ENCODE measurements at places on chromosomes 16 and 17. TPM values are rescaled to one million over a fixed set of nuclear protein-coding genes. Genes with fewer than 3 reads are reported as not detected.

SLC5A10 gene
- not detected for total RNA-seq

- DNase-seq = no peak
Observed at GRCh38 chr16:29653471-29653870, 9.6 kb upstream of the SPN start.

DNA sequence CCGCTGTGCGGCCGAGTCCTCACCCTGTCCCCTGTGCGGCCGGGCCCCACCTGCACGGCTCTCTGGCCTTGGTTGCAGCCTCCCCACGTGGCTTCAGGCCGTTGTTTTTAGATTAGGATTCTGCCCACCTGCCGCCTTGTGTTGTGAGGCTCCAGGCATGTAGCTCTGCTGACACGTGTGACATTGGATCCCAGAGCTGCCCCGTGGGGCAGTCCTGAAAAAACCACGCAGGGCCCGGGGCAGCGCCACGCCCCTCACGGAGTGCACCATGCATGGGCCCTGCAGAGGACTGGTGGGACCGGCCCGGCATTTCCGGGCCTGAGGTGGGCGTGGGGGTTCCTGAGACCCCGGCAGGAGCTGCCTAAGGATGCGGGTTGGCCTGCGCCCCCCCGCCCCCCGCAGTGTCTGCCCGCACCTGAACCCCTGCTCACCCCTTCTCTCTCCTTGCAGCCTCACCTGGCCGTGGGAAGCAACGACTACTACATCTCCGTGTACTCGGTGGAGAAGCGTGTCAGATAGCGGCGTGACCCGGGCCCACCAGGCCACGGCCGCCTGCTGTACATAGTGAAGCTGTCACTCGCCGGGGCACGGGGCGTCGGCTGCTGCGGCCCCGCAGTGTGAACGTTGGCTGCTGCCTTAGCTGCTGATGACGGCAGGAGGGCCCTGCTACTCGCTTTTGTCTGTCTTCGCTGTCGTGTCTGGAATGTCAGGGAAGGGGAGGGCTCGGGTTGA is 27.7 kb upstream of the CHMP6 start:
- DNase-seq = no peak

SBK1 gene
- under 0.01 TPM for total RNA-seq

- DNase-seq = no peak
Observed at GRCh38 chr16:280991-281659, 734 bp downstream of the ARHGDIG start.

GRCh38 chr17:7260651-7261378 is 1.5 kb downstream of the CLDN7 start:
- no peak for DNase-seq

GRCh38 chr16:87966685-87967185 is 15.5 kb downstream of the BANP start:
- DNase-seq = no peak

EVPLL gene
- not detected for total RNA-seq

DNA sequence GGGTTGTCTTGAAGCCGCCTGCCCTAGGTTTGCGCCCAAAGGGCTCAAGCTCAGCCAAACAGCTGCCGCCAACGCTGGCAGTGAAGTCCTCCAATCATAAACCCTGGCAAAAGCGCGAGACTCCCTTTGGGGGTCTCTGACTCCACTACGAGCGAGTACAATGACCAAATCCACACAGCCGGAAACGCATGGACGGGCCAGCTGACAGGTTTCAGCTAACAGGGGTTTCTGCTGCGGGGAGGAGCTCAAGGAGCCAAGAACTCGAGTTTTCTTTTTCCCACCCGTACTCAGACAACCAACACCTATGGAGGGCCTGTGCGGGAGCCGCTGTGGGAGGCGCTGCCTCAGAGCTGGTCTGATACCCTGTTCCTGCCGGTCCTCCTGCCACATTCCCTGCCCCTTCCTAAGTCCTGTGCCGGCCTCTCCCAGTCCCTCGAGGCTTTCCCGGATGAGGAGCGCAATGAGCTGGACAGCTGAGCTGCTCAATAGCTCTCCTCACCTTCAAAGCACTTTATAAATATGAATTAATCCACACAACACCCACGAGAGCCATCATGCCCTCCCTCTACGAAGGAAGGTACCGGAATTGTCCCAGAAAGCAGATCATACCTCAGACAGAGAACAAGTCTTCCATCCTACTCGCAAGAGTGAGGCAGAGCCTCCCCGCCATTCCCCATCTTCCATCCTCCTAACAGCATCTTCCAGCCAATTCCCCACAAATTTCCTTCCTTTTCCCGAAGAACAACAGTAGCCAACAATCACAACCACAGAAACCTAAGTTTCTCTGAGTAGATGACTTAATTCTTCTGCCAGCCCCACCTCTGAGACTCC is 6.1 kb downstream of the ABR start:
- no peak for DNase-seq

TVP23B gene
- 99.2 TPM for total RNA-seq

- no peak for DNase-seq
Observed at GRCh38 chr17:44990994-44991393, 22.9 kb upstream of the C1QL1 start.

DNA sequence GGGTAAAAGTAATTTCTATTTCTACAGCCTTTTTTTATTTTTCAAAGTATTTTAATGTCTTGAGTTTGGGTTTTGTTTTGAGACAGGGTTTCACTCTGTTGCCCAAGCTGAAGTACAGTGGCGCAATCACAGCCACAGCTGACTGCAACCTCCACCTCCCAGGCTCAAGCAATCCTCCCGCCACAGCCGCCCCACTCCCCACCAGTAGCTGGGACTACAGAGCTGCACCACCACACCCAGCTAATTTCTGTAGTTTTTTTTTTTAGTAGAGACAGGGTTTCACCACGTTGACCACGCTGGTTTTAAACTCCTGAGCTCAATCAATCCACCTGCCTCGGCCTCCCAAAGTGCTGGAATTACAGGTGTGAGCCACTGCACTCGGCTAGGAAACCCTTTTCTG is 44.0 kb downstream of the TUBD1 start:
- DNase-seq = peak; percentile 75

TNP2 gene
- total RNA-seq = not detected

GRCh38 chr16:80171199-80171598 is 369.6 kb upstream of the DYNLRB2 start:
- DNase-seq = no peak

- peak; percentile 60 for DNase-seq
Observed at GRCh38 chr17:29257756-29258155, 11.1 kb downstream of the CRYBA1 start.

HBA1 gene
- total RNA-seq = not detected

- DNase-seq = peak; percentile 14
Observed at GRCh38 chr16:82016263-82016662, 5.0 kb upstream of the SDR42E1 start.

GRCh38 chr16:57916735-57917438 is 54.0 kb downstream of the CNGB1 start:
- DNase-seq = peak; percentile 16

PSMB3 gene
- 828 TPM for total RNA-seq

GRCh38 chr17:1720856-1721386 is 3.6 kb upstream of the WDR81 start:
- DNase-seq = peak; percentile 56

- no peak for DNase-seq
Observed at GRCh38 chr17:67452681-67453554, 75.8 kb downstream of the PITPNC1 start.

DNA sequence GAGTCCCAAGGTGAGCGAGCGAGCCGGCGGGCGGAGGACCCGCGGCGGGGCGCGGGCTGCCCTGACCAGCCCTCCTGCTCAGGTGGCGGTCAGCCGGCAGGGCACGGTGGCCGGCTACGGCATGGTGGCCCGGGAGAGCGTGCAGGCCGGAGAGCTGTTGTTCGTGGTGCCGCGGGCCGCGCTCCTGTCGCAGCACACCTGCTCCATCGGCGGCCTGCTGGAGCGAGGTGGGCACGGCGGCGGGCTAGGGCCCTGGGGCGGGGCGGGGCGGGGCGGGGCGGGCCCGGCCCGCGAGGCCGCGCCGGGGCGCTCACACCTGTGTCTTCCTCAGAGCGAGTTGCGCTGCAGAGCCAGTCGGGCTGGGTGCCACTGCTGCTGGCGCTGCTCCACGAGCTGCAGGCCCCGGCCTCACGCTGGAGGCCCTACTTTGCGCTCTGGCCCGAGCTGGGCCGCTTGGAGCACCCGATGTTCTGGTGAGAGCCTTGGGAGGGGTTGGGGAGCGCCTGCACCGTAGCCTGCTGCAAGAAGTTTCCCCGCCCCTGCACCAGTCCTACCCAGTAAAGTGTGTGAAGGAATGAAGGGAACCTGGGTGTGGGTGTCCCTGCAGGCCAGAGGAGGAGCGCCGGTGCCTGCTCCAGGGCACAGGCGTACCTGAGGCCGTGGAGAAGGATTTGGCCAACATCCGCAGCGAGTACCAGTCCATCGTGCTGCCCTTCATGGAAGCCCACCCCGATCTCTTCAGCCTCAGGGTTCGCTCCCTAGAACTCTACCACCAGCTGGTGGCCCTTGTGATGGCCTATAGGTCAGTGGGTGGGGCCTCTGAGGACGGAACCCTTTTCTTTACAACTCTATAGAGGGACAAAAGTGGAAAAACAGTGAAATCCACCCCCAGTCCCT is 802 bp downstream of the SETD6 start:
- no peak for DNase-seq

SLC22A31 gene
- 0.56 TPM for total RNA-seq

DNA sequence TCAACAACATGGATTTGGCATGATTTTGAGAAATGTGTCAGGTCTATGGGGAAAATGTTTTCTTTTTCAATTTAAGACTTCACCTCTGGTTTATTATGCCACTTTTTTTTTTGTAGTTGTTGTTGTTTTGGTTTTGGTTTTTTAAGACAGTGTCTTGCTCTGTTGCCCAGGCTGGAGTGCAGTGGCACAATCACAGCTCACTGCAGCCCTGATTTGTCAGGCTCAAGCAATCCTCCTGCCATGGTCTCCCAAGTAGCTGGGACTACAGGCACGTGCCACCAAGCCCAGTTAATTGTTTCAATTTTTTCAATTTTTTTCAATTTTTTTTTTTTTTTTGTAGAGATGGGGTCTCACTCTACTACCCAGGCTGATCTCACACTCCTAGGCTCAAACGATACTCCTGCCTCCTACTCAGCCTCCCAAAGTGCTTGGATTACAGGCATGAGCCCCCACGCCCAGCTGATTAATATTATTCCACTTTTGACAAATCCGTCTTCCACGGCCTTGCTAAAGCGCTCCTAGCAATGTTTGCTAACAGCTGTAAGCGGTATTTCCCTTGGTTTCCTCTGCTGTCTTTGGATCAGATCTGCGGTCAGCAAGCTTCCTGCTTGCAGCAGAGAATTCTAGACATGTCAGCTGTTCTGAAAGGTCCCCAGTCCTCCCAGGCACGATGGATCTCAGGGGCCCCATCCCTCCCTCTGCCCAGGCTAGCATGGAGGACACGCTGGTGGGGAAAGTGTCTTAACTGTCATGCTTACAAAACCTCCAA is 7.0 kb upstream of the MILR1 start:
- peak; percentile 54 for DNase-seq

ABCC3 gene
- total RNA-seq = 2.2 TPM

DNA sequence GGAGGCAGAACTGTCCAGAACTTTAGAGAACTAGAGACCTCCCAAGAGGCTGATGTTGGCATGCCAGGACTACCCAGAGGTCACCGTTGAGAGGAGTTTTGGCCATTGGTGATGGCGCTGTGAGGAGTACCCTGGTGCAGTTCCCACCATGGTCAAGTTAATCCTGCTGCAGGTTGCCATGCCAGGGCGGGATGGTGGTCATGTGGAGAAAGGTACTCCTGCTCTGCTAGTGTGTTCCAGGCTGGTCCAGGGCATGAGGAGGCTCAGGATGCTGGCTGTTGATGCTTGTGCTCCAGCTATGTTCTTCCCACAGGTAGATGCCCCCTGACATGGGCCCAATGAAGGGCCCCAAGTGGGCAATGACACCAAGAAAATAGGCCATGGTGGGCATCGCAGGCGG is 4.1 kb upstream of the PHF12 start:
- DNase-seq = no peak

TRIM47 gene
- 1.4 TPM for total RNA-seq

MLYCD gene
- total RNA-seq = 2.7 TPM

- DNase-seq = no peak
Observed at GRCh38 chr17:82457073-82457928, 1.2 kb upstream of the NARF start.

DNA sequence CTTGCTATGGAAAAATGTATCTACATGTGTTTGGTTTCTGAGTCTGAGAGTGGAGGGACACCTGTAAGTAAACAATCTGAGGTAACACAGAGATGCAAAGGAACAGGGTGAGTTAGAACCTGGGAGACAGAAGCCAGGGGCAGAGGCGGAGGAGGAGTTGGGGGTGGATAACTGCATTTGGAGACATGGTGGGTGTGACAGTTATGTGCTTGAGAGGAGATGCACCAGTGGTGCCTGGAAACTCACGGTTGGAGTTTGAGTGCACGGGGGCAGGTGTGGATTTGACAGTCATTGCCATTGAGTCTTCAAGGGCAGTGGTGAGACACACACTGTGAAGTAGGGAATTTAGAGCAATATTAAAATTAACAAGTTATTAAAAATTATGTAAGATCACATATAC is 6.5 kb downstream of the NUP93 start:
- no peak for DNase-seq

DNA sequence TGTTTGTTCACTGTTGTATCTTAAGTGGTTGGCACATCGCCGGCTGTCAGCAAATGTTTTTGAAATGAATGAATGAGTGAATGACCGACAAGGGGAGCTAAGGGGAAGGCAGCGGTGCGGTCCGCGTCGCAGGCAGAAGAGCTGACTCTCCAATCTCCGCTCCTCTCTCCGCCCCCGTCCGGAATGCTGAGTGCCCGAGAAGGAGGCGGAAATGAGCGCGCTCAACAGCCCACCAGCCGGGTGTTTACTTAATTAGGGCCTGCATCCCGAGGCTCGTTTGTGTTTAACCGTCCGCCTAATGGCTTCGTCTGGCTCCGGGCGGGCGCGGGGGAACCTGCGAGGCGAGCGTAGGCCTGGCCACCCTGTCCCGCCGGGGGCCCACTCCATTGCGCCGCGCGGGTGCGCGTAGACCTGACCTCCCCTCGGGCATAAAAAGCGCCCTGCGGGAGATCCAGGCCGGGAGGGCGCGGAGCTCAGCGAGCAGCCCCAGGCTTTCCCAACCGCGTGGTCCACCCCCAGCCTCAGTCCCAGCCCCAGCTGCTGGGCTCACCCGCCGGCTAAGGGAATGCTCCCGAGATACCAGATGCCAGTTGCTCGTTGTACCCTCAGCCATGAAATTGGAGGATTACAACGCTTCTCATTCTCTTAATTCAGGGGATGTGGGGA is 2.5 kb upstream of the CDH3 start:
- no peak for DNase-seq

FHOD1 gene
- 13.1 TPM for total RNA-seq

GPRC5B gene
- 2.2 TPM for total RNA-seq
